T follicular helper cell (primary cell): ENCODE measurements at places on chromosomes 5 and 9.

- DNase-seq: no peak
Measured at GRCh38 chr9:121888438-121888775, 204.7 kb downstream of the TTLL11 start.

GRCh38 chr5:85538362-85538761, 1079.4 kb upstream of the COX7C start:
- no peak for DNase-seq

- no peak for DNase-seq
Measured at GRCh38 chr9:97647996-97648395, 14.4 kb downstream of the NCBP1 start.

GRCh38 chr5:65876970-65877369, 49.4 kb upstream of the ERBIN start:
- no peak for DNase-seq

DNA sequence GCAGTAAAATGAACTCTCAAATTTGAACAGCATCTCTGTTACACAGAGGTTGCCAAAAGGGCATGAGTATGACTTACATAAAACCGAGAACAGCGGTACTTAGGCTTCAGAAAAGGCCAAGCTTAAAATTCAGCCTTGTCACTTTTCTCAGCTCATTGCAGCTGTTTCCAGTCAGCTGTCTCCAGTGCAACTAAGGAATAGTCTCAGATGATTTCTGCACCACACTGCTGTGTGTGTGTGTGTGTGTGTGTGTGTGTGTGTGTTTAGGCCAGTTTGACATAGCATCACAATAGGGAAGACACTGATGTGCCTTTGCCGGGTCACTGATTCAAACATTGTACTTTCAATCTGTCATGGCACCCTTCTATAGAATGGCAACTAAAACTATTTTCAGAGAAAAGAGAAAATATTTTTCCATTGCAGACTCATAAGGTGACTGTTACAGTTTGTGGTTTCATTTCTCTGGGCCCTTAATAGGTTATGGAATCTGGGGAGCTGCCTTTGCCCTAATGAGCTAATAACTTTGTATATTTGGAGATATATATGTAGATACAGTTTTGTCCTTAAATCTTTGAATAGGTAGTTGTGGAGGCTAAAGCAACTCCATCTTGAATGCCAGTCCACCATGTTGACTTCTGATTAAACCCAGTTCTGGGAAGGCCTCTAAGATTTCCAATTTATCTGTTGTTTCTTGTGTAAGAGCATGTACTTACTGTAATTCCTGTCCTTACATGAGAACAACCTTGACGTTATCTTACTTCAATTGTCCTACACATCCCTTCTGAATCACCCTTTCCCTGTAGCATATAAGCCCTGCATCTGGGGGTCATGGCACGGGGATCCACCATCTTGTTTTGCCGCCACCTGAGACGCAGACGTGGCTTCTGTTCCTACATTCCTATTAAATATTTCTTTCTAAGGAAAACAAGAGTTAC, 4.5 kb downstream of the LSM11 start:
- no peak for DNase-seq

- no peak for DNase-seq
Measured at GRCh38 chr9:17628624-17629023, 49.8 kb downstream of the SH3GL2 start.

- no peak for DNase-seq
Measured at GRCh38 chr9:137417161-137418021, 5.6 kb downstream of the EXD3 start.

DNA sequence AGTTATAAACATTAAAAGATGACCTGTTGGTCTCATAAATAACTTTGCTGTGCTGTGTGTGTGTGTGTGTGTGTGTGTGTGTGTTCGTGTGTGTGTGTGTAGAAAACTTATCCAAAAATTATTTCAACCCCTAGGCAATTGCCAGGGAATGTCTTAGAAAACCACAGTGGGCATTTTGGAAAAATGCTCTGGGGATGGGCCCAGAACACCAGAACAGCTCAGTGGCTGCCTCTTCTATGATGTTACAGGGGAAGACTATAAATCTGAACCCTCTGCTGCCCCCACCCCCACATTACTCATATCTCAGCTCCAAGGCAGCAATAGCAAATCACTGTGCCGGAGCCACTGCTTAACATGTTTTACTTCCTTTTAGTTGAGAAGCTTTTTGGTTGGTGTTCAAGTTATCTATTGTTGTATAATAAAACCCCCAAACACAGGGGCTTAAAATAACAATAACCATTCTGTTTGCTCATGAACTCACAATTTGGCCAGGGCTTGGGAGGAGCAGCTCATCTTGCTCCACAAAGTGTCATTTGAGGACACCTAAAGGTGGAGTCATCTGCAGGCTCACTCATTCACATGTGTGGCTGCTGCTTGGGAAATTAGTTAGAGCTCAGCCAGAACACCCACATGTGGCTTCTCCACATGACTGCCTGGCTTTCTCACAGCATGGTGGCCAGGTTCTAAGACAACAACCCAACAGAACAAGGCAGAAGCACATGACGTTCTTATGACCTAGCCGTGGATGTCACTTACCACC, 40.4 kb downstream of the ACTBL2 start:
- no peak for DNase-seq

DNA sequence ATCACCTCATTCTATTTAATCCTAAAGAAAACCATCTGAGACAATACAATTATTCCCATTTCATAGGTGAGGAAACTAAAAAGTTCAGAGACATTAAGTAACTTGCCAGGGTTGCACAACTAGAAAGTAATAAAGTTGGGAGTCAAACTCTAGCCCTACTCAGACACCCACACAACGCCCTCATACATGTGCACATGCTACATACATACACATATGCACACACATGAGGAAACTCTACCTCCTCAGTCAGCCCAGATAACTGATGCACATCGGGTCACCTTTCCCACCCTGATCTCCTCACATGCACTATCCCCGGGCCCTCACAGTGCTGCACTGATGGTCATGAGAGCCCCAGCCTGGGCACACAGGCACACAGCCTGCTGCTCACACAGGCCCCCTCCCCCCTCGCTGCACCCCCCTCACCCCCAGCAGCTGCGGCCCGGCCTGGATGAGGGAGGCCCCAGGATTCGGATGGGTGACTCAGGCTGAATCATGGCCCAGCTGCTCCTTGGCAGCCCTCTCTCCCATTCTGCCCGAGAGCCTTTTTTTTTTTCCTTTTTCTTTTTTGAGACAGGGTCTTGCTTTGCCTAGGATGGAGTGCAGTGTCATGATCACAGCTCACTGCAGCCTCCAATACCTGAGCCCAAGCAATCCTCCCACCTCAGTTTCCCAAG, 5.0 kb upstream of the GPRIN1 start:
- no peak for DNase-seq
